EL (cell line): ENCODE measurements at places on chromosomes 7 and 10.

- peak; percentile 25 for DNase-seq
Measured at GRCh38 chr10:58517491-58518355, 5.1 kb downstream of the BICC1 start.

DNA sequence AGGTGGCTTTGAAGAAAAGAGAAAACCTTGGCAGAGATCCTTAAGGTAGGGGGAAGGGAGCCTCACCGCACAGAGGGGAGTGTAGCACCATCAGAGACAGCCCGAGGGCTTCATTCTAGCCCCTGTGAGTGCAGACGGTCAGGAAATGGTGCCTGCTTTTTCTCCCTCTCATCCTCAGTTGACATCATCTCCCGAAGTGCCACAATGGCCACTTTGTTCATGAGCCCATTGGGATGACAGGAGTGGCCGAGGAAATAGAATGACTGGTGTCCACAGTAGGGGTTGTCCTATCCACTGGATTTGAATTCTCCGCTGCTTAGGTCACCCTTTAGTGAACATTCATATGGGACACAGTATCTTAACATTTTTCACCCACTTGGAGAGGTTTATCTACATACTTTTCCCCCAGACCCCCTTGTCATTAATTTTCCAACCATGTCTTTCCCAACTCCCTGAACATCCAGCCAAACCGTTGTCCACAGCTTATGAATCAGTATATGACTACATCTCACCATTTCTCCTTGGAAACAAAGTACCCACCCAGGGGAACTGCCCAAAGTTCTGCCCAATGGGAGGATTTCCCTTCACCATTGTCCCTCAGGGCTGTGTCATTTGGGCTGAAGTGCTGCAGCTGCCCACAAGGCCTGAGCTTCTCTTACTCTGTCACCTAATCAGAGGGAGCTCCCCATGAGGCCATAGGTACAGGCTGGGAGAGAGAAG, 108.8 kb downstream of the ADCY1 start:
- no peak for DNase-seq

DNA sequence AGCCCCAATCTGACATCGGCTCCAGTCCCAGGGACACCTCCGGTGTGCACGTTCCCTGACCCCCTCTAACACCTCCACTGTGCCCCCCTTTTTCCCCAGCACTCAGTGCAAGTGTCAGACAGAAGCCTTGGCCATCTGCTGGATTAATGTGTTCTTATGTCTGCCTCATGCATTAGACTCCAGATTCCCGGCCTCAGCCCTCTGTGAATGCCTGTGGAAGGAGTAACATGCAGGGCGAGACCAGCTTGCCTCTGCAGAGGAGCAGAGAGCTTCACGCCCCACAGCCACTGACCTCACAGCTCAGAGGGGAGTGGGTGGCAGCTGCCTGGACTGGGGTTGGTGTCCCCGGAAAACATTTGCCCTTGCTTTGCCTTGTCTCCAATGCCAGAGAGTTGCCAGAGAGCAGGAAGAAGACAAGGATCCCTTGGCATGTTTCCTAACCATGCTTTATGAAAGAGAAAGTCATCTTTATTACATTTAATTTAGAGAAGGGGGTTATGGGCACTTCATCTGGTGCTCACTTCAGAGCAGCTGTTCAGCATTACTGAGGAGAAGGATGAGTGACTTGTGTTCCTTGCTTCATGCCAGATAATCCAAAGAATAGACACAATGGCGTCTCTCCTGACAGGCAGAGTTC, 91.6 kb upstream of the CXCL12 start:
- DNase-seq, result no peak

GRCh38 chr10:104337521-104337984, 712 bp downstream of the ITPRIP start:
- DNase-seq, result peak; percentile 49

DNA sequence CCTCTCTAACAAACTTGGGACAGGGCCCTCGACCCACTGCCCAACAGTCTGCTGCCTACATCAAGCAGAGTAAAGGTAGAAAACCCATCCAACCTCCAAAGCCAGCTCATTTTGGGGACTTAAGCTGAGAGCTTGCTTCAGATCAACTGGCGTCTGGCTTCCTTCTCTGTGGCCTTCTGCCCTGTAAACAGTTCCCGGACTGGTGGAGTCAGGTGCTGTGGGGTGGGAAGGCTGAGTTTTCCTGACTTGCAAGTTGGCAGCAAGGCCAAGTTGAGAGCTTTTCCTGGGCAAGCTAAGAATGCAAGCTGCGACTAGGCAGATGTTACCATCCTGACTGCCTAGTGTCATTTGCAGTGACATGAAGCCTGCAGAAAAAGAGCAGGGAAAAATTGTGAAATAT, 3.7 kb downstream of the GALNT17 start:
- DNase-seq, result no peak

- no peak for DNase-seq
Measured at GRCh38 chr10:86506062-86506461, 15.5 kb downstream of the WAPL start.

DNA sequence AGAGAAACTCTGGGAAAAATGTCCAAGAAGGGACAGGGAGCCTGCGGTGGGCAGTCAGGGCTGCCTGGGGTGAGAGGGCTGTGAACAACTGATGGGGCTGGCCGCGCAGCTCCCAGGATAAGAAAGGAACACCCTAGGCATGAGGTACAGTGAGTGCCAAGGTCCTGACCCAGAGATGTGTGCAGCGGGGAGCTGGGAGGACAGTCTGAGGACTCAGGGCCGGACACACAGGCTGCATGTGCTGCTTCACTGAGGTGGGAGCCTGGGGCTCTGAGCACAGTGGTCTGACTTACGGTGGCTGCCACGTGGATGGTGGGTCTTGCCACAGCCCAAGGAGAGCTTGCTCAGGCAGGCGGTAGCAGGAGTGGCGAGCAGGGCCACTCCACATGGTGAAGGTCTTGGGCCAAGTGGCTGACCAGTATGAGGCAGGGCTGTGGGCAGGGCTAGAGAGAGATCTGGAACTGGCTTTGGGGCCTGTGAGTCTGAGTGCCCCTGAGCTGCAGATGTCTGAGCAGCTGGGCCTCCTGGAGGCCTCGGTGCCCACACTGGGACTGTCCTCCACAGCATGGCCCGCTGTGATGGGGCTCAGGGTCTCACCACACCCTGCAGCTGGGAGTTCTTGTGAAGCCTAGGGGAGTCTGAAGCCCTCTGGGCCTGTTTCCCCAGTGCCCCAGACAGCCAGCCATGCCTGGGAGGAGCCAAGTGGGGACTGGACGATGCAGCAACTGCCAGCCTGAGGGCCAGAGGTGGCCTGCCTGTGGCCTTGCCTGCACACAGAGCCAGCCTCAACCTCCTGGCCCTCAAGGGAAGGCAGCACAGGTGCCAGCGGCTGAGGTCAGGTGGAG, 60.3 kb downstream of the RASGEF1A start:
- no peak for DNase-seq

DNA sequence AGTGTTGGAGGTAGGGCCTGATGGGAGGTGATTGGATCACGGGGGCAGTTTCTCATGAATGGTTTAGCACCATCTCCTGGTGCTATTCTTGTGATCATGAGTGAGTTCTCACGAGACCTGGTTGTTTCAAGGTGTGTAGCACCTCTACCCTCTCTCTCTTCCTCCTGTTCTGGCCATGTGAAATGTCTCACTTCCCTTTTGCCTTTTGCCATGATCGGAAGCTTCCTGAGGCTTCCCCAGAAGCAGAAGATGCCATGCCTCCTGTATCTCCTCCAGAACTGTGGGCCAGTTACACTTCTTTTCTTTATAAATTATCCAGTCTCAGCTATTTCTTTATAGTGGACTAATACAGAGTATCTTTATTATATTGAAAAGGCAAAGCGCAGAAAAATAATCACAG, 90.1 kb downstream of the FAM171A1 start:
- no peak for DNase-seq

DNA sequence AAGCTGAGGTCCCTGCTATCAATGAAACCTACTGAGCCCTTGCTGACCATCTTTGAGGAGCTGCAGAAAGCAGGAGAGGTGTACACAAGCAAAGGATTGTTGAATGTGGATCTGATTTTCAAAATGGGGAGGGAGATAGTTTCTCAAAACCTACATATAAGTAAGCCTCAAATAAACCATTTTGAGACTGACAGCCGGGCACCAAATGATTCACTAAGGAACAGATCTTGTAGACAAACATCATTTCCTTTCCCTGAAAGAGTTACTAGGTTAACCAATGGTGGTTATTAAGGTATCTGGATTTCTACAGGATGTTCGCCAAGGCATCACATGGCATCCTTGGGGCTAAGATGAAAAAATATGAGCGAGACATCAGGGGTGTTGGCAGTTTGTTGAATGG, 24.5 kb upstream of the RHOBTB1 start:
- no peak for DNase-seq

GRCh38 chr10:90775351-90776028, 82.3 kb downstream of the HTR7 start:
- peak; percentile 34 for DNase-seq

GRCh38 chr7:107228291-107228690, 59.5 kb downstream of the HBP1 start:
- no peak for DNase-seq

GRCh38 chr10:128326251-128326650, 200.0 kb upstream of the MKI67 start:
- DNase-seq, result no peak

DNA sequence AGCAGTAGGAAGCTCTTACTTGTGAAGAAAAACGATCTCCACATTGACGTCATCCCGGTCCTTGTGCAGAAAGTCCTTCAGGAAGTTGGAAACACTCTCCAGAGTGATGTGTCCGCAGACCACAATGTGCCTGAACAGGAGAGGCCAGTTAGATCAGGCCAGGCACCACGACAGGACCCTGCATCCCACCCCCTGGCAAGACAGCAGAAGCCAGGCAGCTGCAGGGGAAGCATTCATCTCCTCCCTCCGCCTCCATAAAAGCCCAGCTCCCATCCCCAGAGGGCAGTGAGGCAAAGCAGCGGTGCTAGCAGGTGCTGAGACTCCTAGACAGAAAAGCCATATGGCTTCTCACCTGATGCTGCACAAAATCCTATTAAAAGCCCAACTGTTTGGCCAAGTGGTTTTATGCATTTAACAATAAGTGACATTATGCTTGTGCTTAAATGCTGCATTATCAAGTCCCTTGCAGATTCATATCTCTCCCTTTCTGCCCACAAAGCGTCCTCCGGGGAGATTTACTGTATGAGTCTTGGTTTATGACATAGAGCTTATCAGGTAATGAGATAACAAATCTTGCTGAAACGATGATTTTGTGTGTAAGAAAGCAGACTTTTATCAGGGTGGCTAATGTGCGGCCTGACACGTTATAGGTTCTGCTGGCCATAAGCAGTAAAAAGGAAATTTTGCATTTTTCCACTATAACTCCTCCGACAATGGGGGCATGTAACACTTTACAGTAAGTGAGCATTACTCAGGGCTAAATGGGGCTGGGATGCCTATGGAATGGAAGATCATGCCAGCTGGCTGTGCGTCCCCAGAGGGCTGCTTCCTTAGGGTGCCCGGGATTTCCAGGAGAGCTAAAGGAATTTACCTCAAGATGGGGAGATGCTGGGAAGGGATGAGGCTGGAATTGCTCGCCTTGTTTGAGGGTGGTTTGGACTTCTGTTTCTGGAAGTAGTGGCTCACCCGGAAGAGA, 546.9 kb downstream of the KCNMA1 start:
- DNase-seq, result no peak
